Activated T-helper 9 cell treated with anti-CD3 and anti-CD28 coated beads, Interleukin-2, amount 50 U/mL, for 16 hours (primary cell): ENCODE measurements at places on chromosomes 1 and 21.
A peak's percentile ranks its signal among the peaks of the same experiment; 100 is the strongest.

DNA sequence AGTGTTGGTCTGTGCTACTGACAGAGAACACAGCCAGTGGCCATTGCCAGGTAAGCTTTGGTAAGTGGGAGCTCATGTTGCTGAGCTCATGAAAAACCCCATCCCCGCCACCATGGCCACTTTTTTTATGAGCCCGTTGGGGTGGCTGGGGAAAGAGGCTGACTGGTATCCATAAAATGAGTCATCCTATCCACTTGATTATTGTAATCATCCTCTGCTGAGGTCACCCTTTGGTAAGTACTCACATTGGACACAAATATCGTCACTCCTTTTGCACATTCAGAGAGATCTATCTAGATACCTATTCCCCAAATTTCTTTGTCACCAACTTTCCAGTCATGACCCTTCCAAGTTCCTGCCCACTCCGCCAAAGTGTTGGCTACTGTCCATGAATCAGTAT lies 22.0 kb downstream of the SLAMF7 start:
- DNase-seq, result no peak

- DNase-seq, result no peak
These were observed 20.2 kb downstream of the PANK4 start for GRCh38 chr1:2506007-2506860.

DNA sequence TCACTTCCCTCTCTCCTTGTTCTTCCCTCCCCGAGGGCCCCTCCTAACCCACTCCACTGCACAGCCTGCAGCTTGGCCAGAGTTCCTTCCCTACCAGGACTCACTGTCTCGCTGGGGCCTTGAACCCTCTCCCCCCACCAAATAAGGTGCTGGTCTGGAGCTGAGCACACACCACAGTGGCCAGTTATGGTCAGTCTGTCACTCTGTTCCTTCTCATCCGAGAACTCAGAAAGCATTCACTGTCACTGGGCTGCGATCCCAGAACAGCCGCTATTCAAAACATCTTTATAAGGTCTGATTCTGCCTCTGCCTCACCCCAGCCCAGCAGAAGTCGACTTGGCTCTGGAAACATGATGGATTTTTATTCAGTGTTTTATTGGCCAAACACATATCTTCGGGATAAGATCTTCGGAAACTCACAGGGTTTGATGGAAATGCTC lies 19.8 kb upstream of the LBR start:
- DNase-seq, result no peak

GRCh38 chr1:7781501-7781900 lies 2.6 kb upstream of the PER3 start:
- no peak for DNase-seq

- no peak for DNase-seq
These were observed 19.5 kb downstream of the PLA2G5 start for GRCh38 chr1:20089328-20090077.

- no peak for DNase-seq
These were observed 3.0 kb downstream of the ATF6 start for GRCh38 chr1:161768986-161769672.

- no peak for DNase-seq
These were observed 69.5 kb downstream of the GPR137B start for GRCh38 chr1:236211815-236212214.

GRCh38 chr1:230791986-230792564 lies 44.9 kb downstream of the CAPN9 start:
- no peak for DNase-seq

GRCh38 chr1:28374297-28374696 lies 4.8 kb downstream of the PHACTR4 start:
- DNase-seq, result no peak

GRCh38 chr1:85297855-85298629 lies 21.6 kb upstream of the BCL10 start:
- DNase-seq, result peak; percentile 67

- no peak for DNase-seq
These were observed 30.3 kb downstream of the MAP3K21 start for GRCh38 chr1:233357595-233358397.

DNA sequence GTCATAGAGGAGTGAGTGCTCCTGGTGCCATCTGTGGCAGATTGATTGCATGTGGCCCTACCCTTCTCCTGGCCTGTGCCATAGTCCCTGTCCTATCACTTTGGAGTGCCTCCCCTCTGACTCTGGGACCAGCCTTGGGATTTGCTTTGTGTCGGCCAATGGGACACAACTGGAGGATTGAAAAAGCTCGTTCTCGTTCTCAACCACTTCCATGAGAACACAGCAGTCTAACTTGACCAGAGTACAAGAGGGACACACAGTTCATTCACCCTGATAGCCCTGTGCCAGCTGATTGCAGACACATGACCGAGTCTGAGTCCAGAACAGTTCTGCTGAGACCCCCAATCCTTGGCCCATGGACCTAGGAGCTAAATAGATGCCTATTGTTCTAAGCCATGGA lies 47.8 kb downstream of the C1orf198 start:
- no peak for DNase-seq

DNA sequence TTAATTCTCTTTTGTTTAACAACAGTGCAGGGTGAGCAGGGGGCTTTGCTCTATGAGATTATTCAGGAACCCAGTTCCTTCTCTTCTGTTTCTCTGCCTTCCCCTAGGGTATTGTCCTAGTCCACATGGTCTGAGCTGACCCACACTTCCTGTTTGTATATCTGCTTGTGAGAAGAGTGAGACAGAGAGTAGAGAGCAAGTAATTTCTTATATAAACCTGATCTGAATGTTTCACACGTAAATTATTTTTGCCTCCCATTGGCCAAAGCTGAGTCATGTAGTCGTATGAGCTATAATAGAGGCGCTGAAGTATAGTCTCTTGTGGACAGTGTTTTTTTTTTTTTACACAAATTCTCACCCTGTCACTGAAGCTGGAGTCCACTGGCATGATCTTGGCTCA lies 134.2 kb upstream of the SERTAD4 start:
- DNase-seq, result no peak

- DNase-seq, result no peak
These were observed 8.5 kb downstream of the CD5L start for GRCh38 chr1:157833145-157833544.

- no peak for DNase-seq
These were observed 139.2 kb downstream of the NTMT2 start for GRCh38 chr1:170284951-170285350.

DNA sequence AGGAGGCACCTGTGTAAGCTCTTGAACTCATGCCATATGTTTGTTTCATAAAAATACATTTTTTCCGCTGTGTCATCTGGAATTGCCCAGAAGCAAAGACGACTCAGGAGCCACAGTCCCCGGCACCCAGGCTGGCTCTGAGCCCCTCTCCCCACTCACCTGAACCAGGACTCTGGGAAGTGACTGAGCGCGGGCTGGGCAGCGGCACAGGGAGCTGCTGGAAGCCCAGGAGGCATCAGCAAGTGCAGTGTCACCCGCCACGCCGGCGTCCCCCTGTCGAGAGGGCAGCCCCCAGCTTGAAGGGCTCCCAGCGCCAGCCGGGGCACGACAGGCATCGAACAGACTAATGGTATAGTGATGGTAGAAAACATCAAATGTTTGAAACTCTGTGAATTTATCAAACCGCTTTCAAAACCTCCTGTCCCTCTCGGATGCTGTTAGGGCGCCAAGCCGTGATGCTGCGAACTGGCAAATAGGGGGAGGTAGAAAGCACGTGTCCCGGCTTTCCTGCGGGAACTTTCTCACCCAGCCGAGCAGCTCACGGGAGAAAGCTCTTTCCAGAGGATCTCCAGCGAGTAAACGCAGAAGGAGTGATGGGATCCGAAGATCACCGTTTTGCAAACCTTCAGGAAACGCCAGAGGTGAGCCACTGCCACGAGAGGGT lies 57.8 kb upstream of the COL18A1 start:
- DNase-seq, result no peak

DNA sequence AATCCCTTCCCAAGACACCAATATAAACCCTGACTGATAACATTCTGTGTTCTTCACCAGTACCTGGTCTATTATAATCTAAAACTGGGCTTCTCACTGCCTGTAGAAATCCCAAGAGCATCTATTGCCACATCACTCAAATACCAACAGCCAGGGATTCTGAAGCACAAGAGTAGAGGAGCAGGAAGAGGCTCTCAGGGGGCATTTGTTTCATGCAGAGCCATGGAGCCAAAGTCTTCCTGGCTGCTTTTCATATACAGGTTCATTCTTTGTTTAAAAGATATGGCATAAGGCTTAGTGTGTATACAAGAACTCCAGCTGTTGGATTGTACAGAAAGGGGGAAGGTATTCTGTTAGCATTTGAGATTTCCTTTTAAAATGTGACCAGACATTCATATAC lies 38.2 kb upstream of the USH2A start:
- DNase-seq, result no peak

DNA sequence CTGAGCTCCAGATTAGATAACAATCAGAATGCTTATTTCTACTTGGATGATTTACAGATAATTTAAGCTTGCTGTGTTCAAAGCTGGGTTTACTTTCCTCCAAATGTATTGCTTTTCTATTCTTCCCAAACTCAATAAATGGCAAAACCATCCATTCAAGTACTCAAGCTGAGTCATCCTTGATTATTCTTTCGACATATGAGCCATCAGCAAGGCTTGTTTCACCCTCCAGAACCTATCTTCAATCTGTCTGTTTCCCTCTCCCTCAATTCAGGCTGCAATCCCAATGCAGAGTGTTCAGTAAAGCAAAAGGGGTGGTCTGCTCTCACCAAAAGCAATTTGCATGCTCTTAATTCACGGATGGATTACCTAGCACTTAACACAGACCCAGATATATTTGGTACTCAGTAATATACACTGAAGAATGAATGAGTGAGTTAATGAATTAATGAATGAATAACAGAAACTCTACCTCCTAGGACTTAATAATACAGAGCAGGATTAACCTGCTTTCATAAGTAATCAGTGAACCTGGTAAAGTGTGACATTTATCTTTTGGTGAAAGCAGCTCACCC lies 41.9 kb downstream of the DDR2 start:
- DNase-seq, result no peak

DNA sequence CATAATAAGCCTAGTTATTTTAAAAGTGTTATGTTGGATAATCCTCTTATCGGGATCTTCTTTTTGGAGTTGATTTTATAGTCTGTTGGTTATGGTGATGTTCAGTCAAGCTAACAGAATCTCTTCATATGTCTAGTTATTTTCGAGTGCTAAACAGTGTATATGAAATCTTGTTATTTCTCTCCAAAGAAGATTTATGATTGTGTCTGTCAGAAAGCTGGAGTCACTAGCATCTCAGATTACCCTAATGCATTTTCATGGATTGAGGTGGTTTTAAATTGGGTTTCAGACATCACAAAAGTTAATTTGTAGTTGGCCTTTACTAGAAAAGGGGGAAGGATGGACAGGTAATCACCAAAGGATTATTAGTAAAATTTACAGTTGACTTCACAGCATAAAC lies 13.3 kb downstream of the MAEL start:
- no peak for DNase-seq

DNA sequence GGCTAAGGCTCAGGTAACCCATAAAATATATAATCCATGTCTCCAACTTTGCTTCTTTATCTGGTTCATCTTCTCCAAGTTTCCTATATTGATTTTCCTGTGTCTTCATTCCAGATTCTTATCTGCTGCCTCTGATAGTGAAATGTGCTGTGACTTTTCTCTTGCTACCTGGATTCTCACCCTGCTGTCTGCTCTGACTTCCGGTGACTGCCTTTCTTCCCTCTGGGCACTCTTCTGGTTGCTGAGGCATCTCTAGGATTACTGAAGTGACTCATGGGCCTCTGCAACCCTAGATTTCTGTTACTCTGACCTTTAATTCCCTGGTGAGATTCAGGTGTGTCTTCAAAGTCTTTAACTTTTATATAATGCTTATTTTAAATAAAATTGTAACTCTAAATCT lies 46.9 kb downstream of the GIPC2 start:
- no peak for DNase-seq

DNA sequence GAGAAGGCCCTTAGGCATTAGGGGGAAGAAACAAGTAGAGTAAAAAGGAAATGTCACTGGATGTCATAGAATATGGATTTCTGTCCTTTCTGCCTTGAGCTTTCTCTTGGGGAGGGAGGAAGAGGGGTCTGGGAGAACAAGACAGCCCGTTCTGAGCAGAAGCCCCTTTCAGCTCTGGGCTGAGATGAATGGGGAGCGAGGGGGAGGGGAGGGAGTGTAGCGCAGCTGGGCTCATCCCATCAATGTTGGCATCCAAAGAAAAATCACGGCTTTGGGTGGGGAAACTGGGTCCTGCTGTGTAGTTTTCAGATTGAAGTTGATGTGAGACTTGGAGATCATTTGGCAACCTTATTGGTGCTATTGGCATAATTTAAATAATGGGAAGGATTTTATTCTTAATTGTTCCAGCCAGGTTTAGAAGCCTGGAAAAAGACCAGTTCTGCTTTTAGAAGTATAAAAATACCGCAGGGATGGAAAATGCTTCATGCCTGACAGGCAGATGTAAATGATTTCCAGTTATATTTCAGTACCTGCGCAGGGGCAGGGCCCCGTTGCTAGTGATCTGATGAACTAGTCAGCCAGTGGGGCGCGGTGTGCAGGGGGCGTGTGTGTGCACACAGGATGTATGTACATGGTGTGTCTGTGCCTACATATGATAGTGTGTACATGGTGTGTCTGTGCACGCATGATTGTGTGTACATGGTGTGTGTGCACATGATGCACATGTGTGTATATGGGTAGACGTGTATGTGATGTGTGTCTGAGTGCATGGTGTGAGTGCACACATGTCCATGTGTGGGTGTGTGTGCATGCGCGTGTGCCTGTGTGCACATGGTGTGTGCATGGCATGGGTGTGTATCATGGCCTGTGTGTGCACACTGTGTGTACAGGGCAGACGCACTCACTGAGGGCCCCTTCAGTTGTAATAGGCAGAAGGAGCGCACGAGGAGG lies 36.0 kb downstream of the ABCG1 start:
- DNase-seq, result no peak

GRCh38 chr1:58459911-58460310 lies 86.6 kb downstream of the OMA1 start:
- DNase-seq, result no peak

GRCh38 chr1:204080163-204080903 lies 7.4 kb downstream of the SOX13 start:
- DNase-seq, result no peak

DNA sequence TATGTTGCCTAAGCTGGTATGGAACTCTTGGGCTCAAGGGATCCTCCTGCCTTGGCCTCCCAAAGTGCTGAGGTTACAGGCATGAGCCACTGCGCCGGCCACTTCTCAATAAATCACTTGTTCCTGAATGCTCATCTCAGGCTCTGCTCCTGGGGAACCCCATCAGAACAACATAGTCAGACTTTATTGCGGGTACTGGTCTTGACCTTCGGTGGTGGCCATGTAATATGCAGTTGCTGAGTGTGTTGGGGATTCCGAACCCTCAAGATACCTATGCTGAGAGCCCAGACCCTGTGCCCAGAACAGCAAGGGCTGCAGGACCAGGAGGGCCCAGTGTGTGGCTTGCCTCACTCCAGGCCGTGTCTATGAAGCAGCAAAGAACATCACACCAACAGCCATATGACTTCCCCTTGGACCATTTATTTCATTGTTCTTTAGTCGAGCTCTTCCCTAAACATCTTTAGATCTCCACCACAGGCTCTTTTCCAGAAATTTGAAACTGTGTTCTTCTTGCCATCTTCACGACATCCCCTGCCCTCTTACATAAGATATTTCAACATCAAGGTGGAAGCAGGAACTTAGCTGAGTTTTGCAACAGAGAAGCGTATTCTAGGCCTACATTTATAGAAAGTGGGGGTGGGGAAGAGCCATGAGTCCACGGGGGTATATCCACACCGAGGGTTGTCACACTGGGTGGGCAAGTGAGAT lies 12.7 kb upstream of the SDHB start:
- DNase-seq, result no peak

- no peak for DNase-seq
These were observed 43.8 kb downstream of the DDAH1 start for GRCh38 chr1:85421179-85421578.

GRCh38 chr21:25640202-25640942 lies 1.3 kb downstream of the JAM2 start:
- DNase-seq, result no peak

- DNase-seq, result no peak
These were observed 635 bp upstream of the SYNJ1 start for GRCh38 chr21:32728456-32728839.
